ENCODE measurements at places on chromosomes 4 and X.

GRCh38 chr4:158630893-158631292 is 40.8 kb downstream of the C4orf46 start:
- peak; percentile 13 for DNase-seq

DNA sequence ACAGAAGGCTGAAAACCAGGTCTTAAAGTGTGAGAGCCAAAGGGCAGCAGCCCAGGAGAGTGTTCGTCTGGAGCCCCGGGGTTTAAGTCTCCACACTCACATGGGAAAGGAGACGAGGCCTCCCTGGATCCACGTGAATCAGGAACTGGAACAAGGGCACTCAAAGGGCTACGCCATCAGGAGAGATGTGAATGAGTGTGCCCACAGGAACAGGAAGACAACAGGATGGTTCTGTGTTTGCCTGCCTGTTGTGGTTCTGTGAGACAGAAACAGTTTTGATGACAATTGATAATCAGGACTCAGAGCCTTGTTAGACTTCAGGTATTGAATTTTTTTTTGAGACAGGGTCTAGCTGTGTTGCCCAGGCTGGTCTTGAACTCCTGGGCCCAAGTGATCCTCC is 4.9 kb upstream of the CTBP1 start:
- DNase-seq = no peak

DNA sequence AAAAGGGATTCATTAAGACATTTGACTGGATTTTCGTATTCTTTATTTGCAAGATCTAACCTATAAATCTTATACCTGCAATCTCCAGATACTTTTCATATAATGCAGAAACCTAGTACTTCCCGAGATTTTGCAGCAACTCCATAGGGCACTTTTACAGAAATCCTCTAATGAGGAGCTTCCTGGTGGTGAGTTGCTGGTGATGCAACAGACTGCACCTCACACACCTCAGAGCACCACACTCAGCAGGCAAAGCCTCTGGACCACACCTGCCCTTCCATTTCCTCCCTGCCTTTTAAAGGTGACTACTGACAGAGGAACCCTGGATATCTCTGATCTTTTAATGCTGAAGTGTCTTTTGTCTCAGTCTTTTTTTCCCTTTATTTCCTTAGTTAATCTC is 289.4 kb downstream of the TRAM1L1 start:
- DNase-seq = no peak

DNA sequence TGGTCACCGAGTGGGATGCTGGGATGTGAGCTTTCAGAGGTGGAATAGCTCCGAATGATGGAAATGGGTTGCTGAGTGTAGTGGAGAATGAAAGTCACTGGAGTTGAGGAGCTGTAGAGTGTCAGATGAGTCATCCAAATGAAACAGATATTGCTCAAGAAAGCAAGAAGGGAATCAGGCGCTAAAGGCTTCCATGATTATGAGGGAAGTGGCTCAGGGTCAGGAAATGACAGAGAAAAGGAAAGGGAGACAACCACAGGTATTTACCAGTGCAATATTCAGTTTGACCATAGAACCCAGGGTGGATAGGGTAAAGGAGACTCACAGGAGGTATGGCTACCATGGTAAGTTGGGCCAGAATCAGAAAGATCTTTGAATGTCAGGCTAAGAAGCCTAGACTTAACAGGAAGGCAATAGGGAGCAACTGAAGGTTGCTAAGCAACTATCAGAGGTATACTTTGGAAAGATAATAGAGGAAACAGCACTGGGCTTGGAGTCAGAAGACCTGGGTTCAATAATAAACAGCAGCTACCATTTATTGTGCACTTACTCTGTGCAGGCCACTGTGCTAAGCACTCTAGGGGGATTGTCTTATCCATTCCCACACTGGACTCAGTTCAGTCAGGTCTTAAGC is 11.7 kb downstream of the LAS1L start:
- DNase-seq = peak; percentile 43

- DNase-seq = peak; percentile 4
Observed at GRCh38 chr4:41814565-41814964, 66.0 kb upstream of the PHOX2B start.

GRCh38 chr4:70183168-70183939 is 12.2 kb upstream of the ODAM start:
- no peak for DNase-seq

GRCh38 chr4:166481055-166481454 is 608.0 kb downstream of the TLL1 start:
- no peak for DNase-seq

DNA sequence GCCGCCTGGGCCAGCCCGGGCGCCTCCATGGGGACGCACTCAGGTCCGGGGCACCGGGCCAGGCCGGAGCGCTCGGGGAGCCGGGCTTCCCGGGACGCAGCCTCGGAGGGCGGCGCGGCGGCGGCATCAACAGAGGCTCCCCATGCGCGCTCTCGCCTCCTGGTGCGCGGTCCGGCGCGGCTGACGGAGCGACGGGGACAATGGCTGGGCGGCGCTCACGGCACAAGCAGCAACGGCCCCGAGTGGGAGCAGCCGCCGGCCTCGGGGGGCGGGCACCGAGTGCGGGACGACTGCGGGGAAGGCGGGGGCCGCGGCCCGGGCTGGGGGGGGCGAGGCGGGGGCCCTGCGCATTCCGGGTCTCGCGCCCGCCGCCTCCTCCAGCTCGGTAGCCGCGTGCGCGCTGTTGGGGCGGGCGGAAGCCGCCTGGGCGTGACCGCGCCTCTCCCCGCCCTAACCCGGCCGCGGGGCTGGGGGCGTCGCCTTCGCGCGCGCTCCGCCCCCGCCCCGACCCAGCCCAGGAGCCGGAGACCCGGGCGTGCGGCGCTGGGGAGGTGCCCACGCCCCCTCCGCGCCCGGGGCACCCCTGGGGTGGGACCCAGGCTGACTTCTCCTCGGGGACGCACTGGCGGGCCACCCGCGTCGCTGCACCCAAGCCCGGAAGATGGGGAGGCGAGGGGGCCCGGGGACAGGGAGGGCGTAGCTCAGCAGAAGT is at the start of gene PRKX:
TSS of gene PRKX (minus strand) at position 425 of the 712 bp plus-strand sequence. CDS start at position 29, 396 bp downstream.
- peak; percentile 15 for DNase-seq

DNA sequence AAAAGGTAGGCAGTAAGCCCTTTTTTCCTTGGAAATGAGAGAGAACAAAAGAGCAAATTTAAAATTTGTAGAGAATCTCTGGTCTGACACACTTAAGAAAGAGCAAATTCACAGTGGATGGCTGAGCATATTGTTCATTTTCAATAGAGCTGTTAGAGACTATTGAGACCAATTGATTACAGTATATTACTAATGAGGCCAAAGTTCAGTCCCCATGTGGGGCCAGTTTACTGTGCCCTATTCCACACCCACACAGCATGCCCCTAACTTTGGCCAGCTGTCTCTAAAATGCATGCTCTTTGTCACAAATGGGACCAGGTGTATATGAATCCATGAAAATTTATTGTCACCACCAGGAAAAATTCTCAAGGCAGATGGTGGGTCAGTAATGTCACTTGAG is 470.5 kb downstream of the PCDH7 start:
- DNase-seq = no peak

DNA sequence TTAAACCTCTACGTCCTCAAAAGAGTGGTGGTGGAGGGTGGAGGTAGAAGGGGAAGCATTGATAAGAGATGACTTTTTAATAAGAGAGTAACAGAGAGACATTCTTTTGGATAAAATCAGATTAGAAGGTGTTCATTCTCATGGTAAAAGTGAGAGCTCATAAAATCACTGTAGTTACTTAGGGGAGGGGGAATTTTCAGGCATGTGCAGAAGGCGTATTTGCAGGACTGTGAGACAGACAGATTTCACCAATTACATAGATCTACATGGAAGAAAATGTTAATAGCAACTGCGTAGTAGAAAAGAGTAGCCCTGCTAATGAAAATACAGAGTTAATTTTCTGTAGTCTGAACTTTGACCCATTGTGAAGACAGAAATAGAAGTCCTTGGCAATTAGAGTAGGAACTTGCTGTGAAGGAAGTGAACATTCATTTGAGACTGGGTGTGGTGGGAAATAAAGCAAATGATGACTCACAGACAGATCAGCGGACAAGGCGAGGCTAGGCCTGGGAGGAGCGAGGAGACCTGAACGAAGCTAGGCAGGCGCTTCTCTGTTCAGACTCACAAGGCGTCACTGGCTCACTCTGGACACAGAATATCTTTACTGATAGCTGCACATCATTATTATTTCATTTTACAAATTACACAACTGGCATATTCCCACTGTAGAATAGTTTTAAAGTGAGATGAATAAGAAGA is 57.2 kb upstream of the FAM9C start:
- peak; percentile 82 for DNase-seq

DNA sequence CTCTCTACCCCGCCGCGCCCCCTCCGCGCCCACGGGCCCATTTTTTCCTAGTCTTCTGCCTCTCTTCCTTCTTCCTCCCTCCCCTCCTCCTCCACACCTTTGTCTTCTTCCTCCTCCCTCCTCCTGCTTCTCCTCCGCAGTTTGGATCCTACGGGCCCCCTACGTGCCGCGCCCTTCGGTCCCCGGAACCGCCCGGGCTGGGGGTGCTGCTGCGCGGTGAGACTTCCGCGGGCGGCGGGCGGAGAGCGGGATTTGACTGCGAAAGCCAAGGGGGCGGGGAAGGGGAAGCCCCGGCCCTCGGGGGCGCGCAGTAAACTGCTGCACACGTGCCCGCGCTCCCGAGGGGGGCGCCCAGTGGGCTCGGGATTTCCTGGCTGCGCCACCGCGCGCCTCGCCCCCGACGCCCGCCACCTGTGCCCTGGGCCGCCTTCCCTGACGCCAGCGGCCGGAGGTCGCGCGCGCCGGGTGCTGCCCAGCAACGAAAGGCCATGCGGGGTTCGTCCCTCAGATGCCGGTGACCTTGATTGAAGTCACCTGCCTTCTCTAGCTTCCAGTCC is 3.3 kb upstream of the NKX3-2 start:
- no peak for DNase-seq

GRCh38 chr4:35562861-35563260 is 681.5 kb downstream of the ARAP2 start:
- DNase-seq = no peak

DNA sequence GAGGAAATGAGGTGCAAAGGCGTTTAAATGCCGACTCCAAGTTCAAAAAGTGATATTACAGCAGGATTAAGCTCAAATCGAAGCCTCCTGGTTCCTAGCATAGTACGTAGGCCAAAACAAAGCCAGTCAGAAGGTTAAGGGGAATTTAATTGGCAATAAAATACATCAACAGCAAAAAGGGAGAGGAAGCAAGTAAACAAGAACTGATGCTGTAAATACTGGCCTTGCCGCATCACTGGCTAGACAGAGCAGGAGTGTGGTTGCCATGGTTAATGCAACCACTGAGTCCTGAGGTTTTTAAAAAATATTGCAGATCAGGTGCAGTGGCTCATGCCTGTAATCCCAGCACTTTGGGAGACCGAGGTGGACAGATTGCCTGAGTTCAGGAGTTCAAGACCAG is 63.2 kb upstream of the FBXW7 start:
- DNase-seq = no peak

DNA sequence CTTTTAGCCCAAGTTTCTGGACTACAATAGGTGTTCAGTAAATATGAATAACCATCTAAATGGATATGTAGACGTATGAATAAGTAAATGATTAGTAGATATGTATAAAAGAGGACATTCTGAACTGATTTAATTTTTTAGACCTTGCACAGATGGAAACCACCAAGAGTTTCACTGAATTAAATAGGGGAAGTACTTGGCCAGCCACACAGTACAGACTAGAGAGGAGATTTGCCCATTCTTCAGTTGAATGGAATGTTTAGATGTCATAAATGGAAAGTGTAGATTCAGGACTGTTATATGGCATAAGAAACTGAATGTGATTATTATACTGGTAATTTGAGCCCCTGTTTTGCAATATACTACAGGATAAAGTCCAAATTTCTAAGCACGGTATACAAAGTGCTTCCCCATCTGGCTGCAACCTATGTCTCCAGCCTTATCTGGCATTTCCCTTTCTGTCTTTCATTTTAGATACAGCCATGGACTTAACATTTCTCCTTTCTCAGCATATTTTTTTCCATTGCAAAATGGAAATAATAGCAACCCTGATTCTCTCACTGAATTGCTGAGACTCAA is 137.8 kb upstream of the HS3ST1 start:
- no peak for DNase-seq

- DNase-seq = no peak
Observed at GRCh38 chrX:12890467-12890866, 16.0 kb upstream of the TLR8 start.

DNA sequence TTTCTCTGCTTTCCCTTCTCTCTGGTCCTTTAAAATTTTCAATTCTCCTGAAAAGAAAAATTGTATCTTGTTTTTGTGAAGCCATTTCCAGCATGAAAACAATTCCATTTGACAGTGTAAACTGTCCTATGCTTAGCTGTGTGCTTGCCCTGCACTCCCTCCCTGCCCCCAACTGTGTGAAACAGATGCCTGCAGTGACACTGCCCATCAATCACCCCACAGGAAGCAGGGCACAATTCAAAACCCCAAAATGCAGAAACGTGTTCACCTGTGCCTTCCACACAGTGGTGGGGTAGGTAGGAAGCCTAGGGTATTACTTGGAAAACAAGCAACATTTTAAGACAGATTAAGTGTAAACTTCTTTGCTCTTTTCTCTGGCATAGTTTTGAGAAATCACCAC is 6.2 kb upstream of the FHDC1 start:
- DNase-seq = no peak

GRCh38 chr4:99934891-99935290 is 11.5 kb downstream of the DNAJB14 start:
- no peak for DNase-seq

- no peak for DNase-seq
Observed at GRCh38 chr4:114052227-114052626, 72.8 kb upstream of the ARSJ start.

DNA sequence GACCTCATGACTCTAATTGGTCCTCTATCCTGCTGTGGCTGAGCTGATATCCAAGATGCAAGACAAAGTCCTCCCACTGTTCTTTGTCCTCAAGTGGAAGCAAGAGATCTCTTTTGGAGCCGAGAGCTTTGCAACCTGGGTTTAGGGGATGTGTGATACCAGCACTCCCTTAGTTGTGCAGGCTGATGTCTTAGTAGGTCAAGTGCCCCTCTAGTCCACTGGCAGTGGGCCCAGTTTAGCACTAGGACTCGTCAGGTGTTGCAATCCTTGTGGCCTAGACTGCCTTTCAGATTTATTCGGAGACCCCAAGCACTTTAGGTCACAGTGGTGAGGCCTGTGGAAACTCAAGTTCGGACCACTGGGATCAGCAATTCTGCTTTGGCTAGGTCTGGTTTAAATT is 64.0 kb downstream of the GPRASP3 start:
- no peak for DNase-seq

GRCh38 chr4:77089866-77090265 is 14.1 kb upstream of the CCNI start:
- no peak for DNase-seq

GRCh38 chr4:181766061-181766548 is 477.1 kb upstream of the TENM3 start:
- no peak for DNase-seq

GRCh38 chrX:105464618-105465017 is 244.1 kb upstream of the TEX13A start:
- DNase-seq = no peak

- DNase-seq = peak; percentile 19
Observed at GRCh38 chr4:185559915-185560281, 24.6 kb upstream of the PDLIM3 start.

GRCh38 chrX:54994668-54995351 is 822 bp upstream of the PFKFB1 start:
- DNase-seq = no peak

All from HFFc6 (cell line).